CD14-positive monocyte (primary cell): ENCODE measurements at places on chromosomes 7 and 10. TPM values are rescaled to one million over a fixed set of nuclear protein-coding genes. Genes with fewer than 3 reads are reported as not detected.

FIS1 gene
- polyA plus RNA-seq, result 198 TPM

PTPN20 gene
- polyA plus RNA-seq, result not detected

CTAGE8 gene
- not detected for polyA plus RNA-seq

CYP26A1 gene
- not detected for polyA plus RNA-seq

LRRC18 gene
- polyA plus RNA-seq, result not detected

PPA1 gene
- 17.1 and 30.9 TPM in 2 replicates for polyA plus RNA-seq

LRRC17 gene
- 0.04 and 0.06 TPM in 2 replicates for polyA plus RNA-seq

ZNF804B gene
- polyA plus RNA-seq, result not detected in 2 replicates

GRCh38 chr10:103859161-103860086, 4.0 kb upstream of the SH3PXD2A start:
- DNase-seq, result peak; percentile 37

DNA sequence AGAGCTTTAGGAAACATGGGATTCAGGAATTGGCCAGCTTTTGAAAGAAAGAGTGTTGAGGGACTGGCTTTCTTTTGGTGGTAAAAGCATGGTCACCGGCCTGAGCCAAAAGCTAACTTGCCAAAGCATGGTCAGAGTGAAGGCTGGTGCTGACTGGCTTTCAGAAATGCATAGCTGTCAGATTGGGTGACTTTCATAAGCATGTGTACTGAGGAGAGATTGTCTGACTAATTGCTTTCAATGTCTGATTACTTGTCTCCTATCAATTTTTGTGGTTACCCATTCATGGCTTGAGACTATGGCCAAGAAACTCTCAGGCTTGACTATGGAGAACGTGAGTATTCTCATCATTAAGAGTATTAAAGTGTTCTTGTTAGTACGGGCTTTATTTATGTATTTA, 28.2 kb downstream of the ZNF25 start:
- DNase-seq, result no peak

- DNase-seq, result no peak
These were observed 503.8 kb downstream of the GRID1 start for GRCh38 chr10:85862771-85863170.

DNA sequence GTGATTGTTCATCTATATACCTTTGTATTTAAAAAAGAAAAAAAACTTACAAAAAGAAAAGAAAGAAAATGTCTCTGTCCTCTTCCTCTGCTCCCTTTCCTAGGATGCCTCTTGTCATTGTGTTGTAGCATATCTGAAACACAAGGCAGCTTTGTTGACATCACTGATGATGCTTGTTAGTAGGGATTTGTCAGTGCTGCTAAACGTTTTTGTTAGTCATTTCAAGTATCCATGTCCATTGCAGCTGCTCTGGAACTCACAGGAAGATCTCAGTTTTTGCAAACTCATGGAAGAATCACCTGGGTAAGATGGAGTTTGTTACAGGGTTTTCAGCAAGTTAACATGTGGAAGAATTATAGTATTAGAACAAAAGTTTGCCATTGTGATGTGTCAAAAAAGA, 123.6 kb downstream of the CCSER2 start:
- no peak for DNase-seq

DNA sequence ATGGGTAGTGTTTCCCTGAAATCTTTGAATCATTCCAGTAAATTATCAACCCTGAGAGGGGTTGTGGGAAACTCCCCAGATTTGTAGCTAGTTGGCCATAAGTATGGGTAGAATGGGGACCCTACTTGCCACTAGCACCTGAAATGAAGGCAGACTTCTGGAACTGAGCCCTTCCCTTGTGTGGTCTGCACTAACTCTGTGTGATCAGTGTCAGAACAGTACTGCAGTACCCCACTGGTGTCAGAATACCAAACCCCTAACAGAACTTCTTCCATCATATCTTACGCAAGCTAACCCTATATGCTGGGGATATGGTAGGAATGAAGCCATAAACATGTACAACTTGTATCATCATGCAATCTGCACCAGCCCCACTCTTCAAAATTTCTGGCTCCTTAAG, 50.8 kb downstream of the ABI1 start:
- no peak for DNase-seq

GRCh38 chr10:50467209-50467608, 156.5 kb downstream of the SGMS1 start:
- DNase-seq, result no peak

GRCh38 chr7:74294191-74294998, 5.2 kb downstream of the CLIP2 start:
- no peak for DNase-seq

GRCh38 chr10:57952741-57953140, 315.0 kb downstream of the IPMK start:
- DNase-seq, result no peak

GRCh38 chr7:96306385-96307125, 15.3 kb downstream of the SLC25A13 start:
- peak; percentile 53 for DNase-seq

- no peak for DNase-seq
These were observed 172.2 kb upstream of the COL1A2 start for GRCh38 chr7:94222516-94222915.

GRCh38 chr7:21946222-21946709, 567 bp upstream of the CDCA7L start:
- no peak for DNase-seq

- no peak for DNase-seq
These were observed 7.8 kb downstream of the UBE2D4 start for GRCh38 chr7:43933902-43934560.

DNA sequence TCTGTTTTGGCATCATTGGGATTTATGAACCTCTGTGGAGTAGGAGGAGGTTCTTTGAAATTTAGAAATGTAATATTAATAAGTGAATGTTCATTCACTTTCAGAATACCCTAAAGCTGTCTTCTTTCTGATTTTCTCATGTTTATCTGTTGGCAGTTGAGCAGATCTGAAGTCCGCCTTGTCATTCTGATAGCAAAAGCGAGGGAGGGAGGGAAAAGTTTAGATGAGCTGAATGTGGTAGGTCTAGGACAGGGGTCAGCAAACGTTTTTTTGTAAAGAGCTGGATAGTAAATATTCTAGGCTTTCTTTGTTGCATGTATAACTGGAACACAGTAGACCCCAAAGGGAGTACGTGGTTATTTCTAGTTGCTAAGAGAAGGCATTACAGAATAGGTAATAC, 94.4 kb upstream of the GATA3 start:
- no peak for DNase-seq

- DNase-seq, result no peak
These were observed 760.8 kb upstream of the CELF2 start for GRCh38 chr10:10256860-10257259.

DNA sequence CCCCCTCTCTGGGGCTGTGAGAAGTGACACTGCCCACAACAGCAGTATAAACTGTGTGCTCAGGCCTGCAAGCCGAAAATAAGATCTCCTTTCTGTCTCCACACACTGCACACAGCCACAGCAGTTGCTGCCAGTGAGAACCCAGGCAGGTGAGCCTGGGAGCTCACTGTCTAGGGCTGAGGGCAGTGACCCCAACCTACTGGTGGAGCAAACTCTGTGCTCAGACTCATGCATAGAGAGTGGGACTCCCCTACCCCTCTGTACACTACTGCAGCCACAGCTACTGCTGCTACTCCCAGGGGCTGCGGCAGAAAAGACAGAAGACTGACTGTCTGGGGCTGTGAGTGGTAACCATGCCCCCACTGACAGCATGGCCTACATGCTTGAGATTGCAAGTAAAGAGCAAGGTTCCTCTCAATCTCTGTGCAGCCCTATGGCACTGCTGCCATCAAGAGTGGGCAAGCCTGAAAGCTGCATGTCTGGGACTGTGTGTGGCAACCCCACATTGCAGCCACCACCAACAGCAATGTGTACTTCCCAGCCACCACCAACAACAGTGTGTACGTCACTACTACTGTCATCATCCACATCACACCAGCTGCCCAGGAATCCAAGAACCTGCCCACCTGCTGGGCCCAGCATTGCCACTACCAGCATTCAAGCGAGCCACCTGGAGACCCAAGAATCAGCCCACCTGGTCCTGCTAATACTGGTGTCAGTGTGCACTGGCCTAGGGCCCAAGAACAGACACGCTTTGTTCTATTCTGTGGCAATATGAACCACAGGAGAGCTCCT, 226.1 kb downstream of the XPNPEP1 start:
- no peak for DNase-seq
